NCI-H226 (cell line): ENCODE measurements at places on chromosomes 5 and 9.

- DNase-seq: no peak
Measured at GRCh38 chr5:141669520-141669919, 12.5 kb downstream of the ARAP3 start.

- no peak for DNase-seq
Measured at GRCh38 chr9:127516835-127517607, 65.7 kb downstream of the LRSAM1 start.

- no peak for DNase-seq
Measured at GRCh38 chr5:147773587-147773986, 8.9 kb downstream of the JAKMIP2 start.

DNA sequence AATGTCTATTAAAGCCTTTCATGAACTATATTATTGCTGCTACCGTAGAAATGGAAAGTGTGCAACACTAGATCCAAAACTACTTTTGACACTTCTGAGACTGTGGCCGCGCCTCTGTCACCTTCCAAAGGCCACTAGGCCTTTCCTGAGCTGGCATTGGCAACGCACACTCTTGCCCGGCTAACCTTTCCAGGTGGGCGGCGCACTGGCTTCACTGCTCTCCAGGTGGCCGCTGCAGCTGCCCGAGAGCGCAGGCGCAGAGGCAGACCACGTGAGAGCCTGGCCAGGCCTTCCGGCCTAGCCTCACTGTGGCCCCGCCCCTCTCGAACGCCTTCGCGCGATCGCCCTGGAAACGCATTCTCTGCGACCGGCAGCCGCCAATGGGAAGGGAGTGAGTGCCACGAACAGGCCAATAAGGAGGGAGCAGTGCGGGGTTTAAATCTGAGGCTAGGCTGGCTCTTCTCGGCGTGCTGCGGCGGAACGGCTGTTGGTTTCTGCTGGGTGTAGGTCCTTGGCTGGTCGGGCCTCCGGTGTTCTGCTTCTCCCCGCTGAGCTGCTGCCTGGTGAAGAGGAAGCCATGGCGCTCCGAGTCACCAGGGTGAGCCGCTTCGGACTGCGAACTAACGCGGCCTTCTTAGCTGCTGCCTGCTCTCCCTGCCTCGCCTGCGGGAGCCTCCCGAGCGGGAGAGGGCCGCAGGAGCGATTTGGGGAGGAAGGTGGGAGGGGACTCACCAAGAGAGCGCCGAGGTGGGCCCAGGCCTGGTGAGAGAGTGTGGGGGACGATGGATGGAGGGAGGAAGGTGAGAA lies at the start of gene CCNB1:
Gene CCNB1 (plus strand): TSS at position 465 of the 807 bp plus-strand sequence. CDS start 113 bp downstream, at position 578.
- DNase-seq: peak; percentile 98

DNA sequence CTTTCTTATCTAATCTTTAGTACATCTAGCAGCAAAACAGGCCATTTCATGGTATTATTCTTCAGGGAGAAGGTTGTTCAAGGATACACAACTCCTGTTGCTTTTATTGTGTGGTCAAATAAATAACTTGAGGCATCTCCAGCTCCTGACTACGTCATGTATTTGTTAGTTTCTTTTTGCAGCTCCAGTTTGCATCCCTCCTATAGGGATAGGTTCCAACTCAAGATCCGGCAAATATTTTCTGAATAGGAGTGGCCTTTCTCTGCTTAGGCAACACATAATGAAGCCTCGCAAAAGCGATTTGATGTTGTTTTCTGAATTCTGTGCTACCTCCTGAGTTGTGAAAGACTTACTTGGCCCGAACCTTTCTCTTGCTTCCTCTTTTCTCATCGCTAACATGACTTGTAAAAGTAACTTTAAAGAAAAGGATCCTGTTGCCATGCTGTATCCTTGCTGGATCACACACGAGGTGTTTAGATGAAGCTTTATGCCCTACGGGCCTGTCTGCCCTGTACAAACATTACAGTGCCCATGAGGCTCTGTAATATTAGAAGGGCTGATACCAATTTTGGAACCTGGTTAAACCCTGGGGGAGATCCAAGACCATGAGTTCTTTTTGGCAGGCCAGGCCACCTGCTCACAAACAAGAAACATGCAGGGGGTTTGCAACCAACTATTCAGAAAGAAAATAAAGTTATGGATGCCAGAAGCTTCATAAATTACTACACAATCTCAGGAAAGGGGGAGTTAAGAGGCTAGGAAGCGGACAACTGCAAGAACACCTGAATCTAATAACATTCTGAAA lies 149.8 kb upstream of the FGF10 start:
- no peak for DNase-seq
